ENCODE measurements at places on chromosomes 5 and 9. TPM values are rescaled to one million over a fixed set of nuclear protein-coding genes. Genes with fewer than 3 reads are reported as not detected.

GRCh38 chr5:80069251-80069800 is 34.2 kb downstream of the THBS4 start:
- H3K4me3 ChIP-seq = no peak overlapping the region
- H3K27me3 ChIP-seq = no peaks in the 10 kb centered on the region
- no peak for DNase-seq
- no peak overlapping the region for H3K27ac ChIP-seq
- no peaks in the 10 kb centered on the region for H3K4me1 ChIP-seq
- H3K36me3 ChIP-seq = no peaks in the 10 kb centered on the region

GRCh38 chr5:17663182-17663581 is 28.9 kb downstream of the TAF11L14 start:
- DNase-seq = no peak
- H3K27me3 ChIP-seq = no peaks in the 10 kb centered on the region
- peaks cover 2% of the 10 kb centered on the region for H3K4me1 ChIP-seq
- H3K36me3 ChIP-seq = no peaks in the 10 kb centered on the region

DNA sequence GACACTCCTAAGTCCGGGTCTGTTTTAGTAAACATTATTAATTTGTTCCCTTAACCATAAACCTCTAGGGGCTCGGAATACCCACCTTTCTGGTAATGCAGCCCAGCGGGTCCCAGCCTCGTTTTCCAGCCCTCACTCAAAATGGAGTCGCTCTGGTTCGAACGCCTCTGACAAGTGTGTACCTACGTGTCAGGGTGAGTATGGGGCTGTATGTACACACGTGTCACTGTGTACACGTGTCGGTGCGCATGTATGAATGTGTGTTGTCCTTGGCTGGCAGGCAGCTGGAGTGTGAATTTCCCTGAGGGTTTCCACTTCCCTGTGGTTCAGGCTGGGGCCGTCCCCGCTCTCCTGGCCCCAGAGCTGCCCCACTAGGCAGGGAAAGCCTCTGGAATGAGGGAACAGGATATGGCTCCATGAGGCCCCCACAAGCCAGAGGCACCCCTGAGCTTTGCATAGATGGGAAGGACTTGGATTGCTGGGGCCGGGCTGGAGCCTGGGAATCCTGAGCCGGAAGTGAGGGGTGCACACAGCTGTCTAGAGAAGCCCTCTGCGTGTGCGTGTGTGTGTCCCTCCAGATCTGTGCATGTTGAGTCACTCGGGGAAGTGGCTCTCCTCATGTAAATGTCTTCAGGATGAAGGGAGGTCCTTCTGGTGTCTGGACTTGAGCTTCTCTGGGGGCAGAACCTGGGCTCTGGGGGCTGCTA is 160.8 kb upstream of the IER5L start:
- H3K36me3 ChIP-seq = no peaks in the 10 kb centered on the region
- no peak overlapping the region for H3K27ac ChIP-seq
- H3K4me3 ChIP-seq = no peak overlapping the region

DNA sequence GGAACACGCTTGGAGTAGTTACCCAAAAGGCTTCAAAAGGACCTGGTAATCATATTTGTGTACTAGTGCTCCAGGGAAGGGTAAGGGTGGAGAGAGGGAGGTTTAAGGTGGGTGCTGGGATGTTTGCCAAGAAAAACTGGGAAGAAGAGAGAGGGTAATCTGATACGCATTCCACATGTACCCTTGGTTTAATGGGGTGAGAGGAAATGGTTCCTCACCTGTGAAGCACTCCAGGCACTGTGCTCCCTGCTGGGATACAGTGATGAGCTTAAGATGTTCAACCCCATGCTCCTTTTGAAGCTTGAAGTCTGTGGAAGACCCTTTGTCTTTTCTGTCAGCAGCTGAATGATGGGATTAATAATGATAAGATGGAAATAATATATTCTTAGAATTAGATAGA is 98.4 kb downstream of the COX7C start:
- peaks cover 2% of the 10 kb centered on the region for H3K27me3 ChIP-seq
- H3K36me3 ChIP-seq = no peaks in the 10 kb centered on the region
- no peak overlapping the region for H3K27ac ChIP-seq
- no peak for DNase-seq
- H3K4me1 ChIP-seq = no peaks in the 10 kb centered on the region

GRCh38 chr9:73152543-73152844 is 829 bp downstream of the ANXA1 start:
- no peak for DNase-seq
- no peaks in the 10 kb centered on the region for H3K36me3 ChIP-seq
- H3K4me3 ChIP-seq = peak overlapping the region; percentile 81
- no peaks in the 10 kb centered on the region for H3K27me3 ChIP-seq
- peaks cover 81% of the 10 kb centered on the region for H3K4me1 ChIP-seq

- no peaks in the 10 kb centered on the region for H3K36me3 ChIP-seq
- no peak overlapping the region for H3K27ac ChIP-seq
- peaks cover 12% of the 10 kb centered on the region for H3K27me3 ChIP-seq
- no peak overlapping the region for H3K4me3 ChIP-seq
- no peak for DNase-seq
Observed at GRCh38 chr5:149878371-149878770, 66.2 kb downstream of the PDE6A start.

DNA sequence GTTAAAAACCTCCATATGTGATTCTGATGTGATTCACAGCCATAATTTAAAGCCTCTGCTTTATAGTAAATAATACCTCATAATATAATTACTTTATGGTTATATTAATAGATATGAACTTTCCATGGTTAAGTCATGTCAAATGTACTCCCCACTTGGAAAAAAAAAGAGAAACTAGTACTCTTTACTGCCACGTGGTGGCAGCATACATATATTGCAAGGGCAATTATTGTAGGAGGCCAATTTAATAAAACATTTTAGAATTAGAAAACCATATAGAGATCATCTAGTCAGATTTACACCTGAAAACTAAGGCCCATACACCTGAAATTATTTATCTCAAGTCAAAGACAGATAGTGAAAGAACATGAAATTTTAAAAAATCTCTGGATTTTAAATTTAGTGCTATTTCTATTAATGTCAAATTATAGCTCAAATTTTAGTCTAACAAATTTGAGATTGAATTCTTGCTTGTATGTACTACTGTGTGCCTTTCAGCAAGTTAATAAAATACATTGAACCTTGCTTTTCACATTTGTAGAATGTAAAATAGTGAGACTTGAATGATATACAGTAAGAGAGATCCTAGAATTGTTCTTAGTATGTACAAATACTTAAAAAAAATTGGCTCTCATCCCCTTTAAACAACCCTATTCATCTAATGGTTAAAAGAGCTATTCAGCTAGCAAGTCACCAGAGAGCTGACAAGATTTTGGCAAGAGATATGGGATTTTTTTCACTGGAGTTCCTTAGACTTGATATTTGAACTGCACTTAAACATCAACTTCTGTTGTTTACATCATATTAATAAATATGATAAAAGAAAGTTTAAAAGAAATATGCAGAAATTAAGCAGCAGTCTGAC is 603.8 kb downstream of the TLE4 start:
- DNase-seq = peak; percentile 27
- H3K27me3 ChIP-seq = no peaks in the 10 kb centered on the region
- no peaks in the 10 kb centered on the region for H3K36me3 ChIP-seq
- H3K27ac ChIP-seq = no peak overlapping the region

PFN3 gene
- total RNA-seq = not detected

DNA sequence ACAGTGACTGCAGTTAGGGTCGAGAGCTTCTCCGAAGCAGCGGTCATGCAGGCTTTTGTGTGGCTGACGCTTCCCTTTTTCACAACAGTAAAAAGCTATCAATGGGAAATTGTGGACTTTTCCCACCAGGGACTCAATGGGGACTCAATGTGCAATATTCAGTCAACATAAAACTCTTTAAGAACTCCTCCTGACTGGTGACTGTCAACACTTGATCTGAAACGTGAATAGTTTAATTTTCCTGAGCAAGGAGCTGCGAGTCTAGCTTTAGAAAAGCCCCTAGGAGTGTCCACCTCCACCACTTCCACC is 28.7 kb downstream of the EXOC3 start:
- no peak for DNase-seq
- H3K4me1 ChIP-seq = peaks cover 31% of the 10 kb centered on the region
- H3K4me3 ChIP-seq = peak overlapping the region; percentile 75

- DNase-seq = no peak
- H3K27ac ChIP-seq = no peak overlapping the region
- H3K36me3 ChIP-seq = no peaks in the 10 kb centered on the region
- no peak overlapping the region for H3K4me3 ChIP-seq
Observed at GRCh38 chr5:91026466-91026865, 356.7 kb downstream of the ARRDC3 start.

- H3K27ac ChIP-seq = no peak overlapping the region
- no peaks in the 10 kb centered on the region for H3K36me3 ChIP-seq
- H3K27me3 ChIP-seq = no peaks in the 10 kb centered on the region
- no peak overlapping the region for H3K4me3 ChIP-seq
Observed at GRCh38 chr5:92505145-92505544, 1075.9 kb downstream of the NR2F1-AS1 start.

DNA sequence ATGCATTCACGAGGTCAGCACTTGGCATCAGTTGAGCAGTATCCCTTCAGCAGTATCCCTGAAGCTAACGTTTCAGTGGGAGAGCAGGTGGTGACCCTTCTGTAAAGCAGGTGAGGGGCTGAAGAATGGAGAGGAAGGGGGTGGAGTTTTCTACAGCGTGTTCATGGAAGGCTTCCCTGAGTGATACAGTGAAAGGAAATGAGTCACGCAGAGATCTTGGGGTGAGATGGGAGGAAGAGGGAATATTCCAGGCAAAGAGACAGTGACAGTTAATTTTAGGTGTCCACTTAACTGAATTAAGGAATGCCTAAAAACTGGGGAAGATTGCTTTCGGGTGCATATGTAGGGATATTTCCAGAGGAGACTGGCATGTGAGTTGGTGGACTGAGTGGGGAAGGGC is 25.7 kb downstream of the TAS2R1 start:
- H3K36me3 ChIP-seq = no peaks in the 10 kb centered on the region
- no peaks in the 10 kb centered on the region for H3K4me1 ChIP-seq
- H3K4me3 ChIP-seq = no peak overlapping the region
- H3K27me3 ChIP-seq = no peaks in the 10 kb centered on the region

GRCh38 chr9:68726489-68726888 is 21.4 kb downstream of the PIP5K1B start:
- H3K27ac ChIP-seq = no peak overlapping the region
- H3K4me3 ChIP-seq = no peak overlapping the region
- no peaks in the 10 kb centered on the region for H3K4me1 ChIP-seq
- peaks cover 19% of the 10 kb centered on the region for H3K27me3 ChIP-seq

TAF11L5 gene
- not detected for total RNA-seq

HTR1A gene
- total RNA-seq = not detected

DNA sequence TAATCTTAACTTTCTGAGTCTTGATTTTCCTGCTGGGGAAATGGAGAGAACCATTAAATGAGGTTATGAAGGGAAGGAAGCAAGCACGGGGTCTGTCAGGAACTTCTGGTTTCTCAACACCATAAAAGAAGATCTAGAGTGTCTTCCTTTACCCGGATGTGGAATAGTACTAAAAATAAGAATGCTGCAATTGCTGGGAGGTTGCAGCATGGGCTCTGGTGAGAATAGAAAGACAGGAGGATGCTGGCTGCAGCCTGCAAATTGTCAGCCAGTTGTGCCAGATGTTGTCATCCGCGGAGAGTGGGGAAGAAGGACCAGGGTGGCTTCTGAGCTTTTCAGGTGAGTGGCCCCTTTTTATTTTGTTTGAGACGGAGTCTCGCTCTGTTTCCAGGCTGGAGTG is 69.3 kb upstream of the STC2 start:
- DNase-seq = no peak
- no peaks in the 10 kb centered on the region for H3K4me1 ChIP-seq
- no peak overlapping the region for H3K27ac ChIP-seq
- H3K36me3 ChIP-seq = no peaks in the 10 kb centered on the region
- no peak overlapping the region for H3K4me3 ChIP-seq

FAM169A gene
- total RNA-seq = 23.7 TPM

DNA sequence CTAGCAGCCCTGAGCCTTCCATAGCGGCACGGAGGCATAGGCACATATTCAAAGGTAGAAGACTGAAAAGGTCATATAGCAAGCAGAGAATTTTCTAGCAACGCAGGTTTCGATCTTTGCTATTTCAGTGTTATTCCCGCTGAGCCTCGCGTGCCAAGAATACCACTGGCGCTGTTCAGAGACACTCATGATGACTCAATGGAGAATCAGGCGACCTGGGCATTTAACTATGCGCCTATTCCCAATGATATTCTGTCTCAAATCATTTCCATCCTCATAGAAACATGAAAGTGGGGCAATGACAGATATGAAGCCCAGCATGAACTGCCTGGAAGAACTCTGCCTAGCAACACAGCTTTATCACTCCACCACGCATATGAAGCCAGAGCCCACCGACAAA is 59.9 kb downstream of the EFNA5 start:
- no peak for DNase-seq
- H3K27ac ChIP-seq = no peak overlapping the region
- H3K4me1 ChIP-seq = no peaks in the 10 kb centered on the region

LIX1 gene
- total RNA-seq = not detected

- no peaks in the 10 kb centered on the region for H3K27me3 ChIP-seq
- peaks cover 6% of the 10 kb centered on the region for H3K36me3 ChIP-seq
- H3K4me3 ChIP-seq = no peak overlapping the region
- H3K4me1 ChIP-seq = peaks cover 7% of the 10 kb centered on the region
- no peak overlapping the region for H3K27ac ChIP-seq
- no peak for DNase-seq
Observed at GRCh38 chr5:54516051-54516655, 1.4 kb upstream of the SNX18 start.

- H3K27me3 ChIP-seq = peaks cover 35% of the 10 kb centered on the region
- no peaks in the 10 kb centered on the region for H3K36me3 ChIP-seq
- H3K27ac ChIP-seq = no peak overlapping the region
- no peak for DNase-seq
- H3K4me1 ChIP-seq = peaks cover 2% of the 10 kb centered on the region
Observed at GRCh38 chr9:98333703-98334582, 78.5 kb upstream of the TBC1D2 start.

DNA sequence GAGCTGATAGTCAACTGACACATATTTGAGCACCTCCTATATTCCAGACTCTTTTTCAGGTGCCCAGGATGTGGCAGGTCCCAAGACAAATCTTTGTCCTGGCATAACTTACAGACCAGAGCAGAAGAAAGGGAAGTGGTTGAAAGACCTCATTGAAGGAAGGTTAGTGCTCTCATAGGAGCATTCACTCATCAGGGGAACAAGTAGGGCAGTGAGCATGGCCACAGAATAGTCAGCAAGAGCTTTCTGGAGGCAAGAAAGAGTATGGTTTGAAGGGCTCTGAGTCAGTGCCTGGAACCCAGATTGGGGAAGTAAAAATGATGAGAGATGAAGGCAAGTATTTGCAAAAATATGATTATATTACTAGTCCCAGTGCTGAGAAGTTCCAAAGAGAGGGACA is 25.0 kb upstream of the ERMP1 start:
- H3K4me3 ChIP-seq = no peak overlapping the region
- no peaks in the 10 kb centered on the region for H3K27me3 ChIP-seq
- H3K36me3 ChIP-seq = no peaks in the 10 kb centered on the region
- no peak overlapping the region for H3K27ac ChIP-seq
- peaks cover 2% of the 10 kb centered on the region for H3K4me1 ChIP-seq
- no peak for DNase-seq

DNA sequence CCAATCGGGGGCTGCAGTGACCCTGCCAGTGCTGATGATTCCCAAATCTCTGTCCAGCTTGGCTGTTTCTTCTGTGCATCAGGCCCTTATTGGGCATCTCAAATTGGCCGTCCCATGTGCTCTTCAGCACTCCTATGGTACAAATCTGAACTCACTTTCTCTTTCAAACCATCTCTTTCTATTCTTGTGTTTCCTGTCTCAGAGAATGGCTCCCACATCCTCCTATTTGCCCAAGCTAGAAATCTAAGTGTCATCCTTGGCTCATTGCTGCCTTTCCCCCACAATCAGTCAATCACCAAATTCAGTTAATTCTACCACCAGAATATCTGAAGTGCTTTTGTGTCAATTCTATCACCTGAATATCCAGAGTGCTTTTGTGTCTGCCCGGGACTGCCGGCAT is 336.6 kb downstream of the CWC27 start:
- DNase-seq = no peak
- peak overlapping the region; percentile 67 for H3K27ac ChIP-seq
- H3K4me3 ChIP-seq = peak overlapping the region; percentile 28
- H3K4me1 ChIP-seq = peaks cover 38% of the 10 kb centered on the region
- H3K36me3 ChIP-seq = no peaks in the 10 kb centered on the region
- H3K27me3 ChIP-seq = no peaks in the 10 kb centered on the region

Data from naive thymus-derived CD8-positive, alpha-beta T cell (primary cell).